ENCODE measurements at places on chromosomes 6 and 20.

DNA sequence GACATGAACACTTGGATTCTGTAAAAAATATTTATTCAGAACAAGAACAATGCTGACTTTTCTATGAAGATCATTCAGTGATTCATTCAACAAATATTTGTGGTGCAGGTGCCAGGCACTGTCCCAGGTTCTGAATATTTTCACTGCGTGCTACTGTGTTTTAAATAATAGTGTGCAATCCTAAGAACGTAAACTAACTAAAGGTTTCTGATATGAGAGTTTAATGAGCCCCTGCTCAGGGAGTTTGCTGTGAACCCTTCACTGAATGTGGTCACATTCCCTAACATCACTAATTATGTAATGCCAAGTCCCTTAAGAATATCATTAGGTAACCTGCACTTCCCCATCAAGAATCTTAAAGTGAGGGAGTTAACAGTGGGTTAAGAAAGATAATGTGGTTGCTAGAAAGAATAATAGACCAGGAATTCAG lies 1.7 kb upstream of the TMEM170B start:
- no peaks in the 10 kb centered on the region for H3K36me3 ChIP-seq
- no peak overlapping the region for H3K4me3 ChIP-seq
- no peak for DNase-seq
- no peak overlapping the region for H3K27ac ChIP-seq
- H3K27me3 ChIP-seq: no peaks in the 10 kb centered on the region

DNA sequence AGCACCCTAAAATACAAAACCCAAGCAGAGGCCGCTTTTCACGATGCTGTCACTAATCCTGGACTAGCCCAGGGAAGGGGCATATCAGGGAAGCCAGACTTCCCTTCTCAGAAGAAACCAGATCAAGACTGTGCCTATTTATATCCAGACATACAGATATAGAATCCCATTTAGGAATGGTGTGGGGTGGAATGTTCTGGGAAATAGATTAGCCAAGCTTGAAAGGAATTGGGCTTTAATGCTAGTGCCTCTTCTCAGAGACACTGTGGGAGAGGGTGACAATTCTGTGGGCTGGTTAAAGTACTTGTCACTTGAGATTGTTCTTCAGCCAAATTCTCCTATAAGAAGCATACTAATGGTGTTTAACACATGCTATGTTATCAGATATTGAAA lies 45.5 kb downstream of the SNAP25 start:
- no peaks in the 10 kb centered on the region for H3K27me3 ChIP-seq
- H3K4me1 ChIP-seq: no peaks in the 10 kb centered on the region
- H3K4me3 ChIP-seq: no peak overlapping the region
- H3K27ac ChIP-seq: no peak overlapping the region

- no peak overlapping the region for H3K27ac ChIP-seq
- no peak for DNase-seq
- peaks cover 28% of the 10 kb centered on the region for H3K36me3 ChIP-seq
- peaks cover 8% of the 10 kb centered on the region for H3K4me1 ChIP-seq
Measured at GRCh38 chr6:152977556-152977955, 5.3 kb downstream of the FBXO5 start.

DNA sequence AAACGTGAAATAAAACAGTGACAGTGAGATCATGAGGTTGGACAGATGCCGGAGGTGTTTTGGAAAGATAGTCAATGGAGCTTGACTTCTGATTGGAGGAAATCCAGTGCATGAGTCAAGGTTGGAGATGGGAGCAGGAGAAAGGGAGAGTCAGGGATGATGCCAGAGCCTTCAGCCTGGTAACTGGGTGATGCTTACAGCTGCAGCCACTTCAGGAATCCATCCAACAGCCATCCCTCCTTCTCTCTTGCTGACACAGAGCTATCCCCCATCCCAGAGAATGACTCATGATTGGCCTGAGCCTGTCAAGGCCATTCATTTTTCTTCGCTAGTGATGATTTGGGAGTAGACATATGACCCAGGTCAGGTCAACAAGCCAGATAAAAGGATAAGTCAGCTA lies 112.8 kb downstream of the SAMD5 start:
- no peaks in the 10 kb centered on the region for H3K36me3 ChIP-seq
- H3K4me3 ChIP-seq: no peak overlapping the region
- DNase-seq: no peak
- no peaks in the 10 kb centered on the region for H3K4me1 ChIP-seq
- H3K27me3 ChIP-seq: no peaks in the 10 kb centered on the region
- H3K27ac ChIP-seq: no peak overlapping the region

DNA sequence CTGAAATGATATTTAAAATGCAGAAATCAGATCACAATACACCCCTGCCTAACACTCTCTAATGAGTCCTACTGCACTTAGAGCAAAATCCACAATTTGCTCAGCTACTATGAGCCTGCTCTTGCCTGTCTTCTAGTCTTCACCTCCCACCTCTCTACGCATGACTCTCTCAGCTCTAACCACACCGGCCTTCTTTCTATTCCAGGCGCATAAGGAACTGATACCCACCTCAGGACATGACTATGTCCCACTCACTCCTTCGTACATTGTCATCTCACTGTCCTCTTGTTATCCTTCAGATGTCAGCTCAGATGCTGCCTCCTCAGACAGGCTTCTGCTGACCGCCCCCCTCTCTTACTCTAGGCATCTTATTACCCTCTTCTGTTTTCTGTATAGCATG lies 201.0 kb upstream of the FLRT3 start:
- no peaks in the 10 kb centered on the region for H3K27me3 ChIP-seq
- H3K4me3 ChIP-seq: no peak overlapping the region
- H3K36me3 ChIP-seq: no peaks in the 10 kb centered on the region
- no peak overlapping the region for H3K27ac ChIP-seq
- no peaks in the 10 kb centered on the region for H3K4me1 ChIP-seq

GRCh38 chr20:45404438-45404837 lies 3.7 kb upstream of the DBNDD2 start:
- H3K27ac ChIP-seq: peak overlapping the region; percentile 99
- no peaks in the 10 kb centered on the region for H3K4me1 ChIP-seq
- no peak for DNase-seq
- no peaks in the 10 kb centered on the region for H3K27me3 ChIP-seq
- peaks cover 7% of the 10 kb centered on the region for H3K36me3 ChIP-seq

GRCh38 chr20:31675828-31676608 lies 38.3 kb downstream of the COX4I2 start:
- peaks cover 69% of the 10 kb centered on the region for H3K4me1 ChIP-seq
- peak overlapping the region; percentile 97 for H3K27ac ChIP-seq
- no peaks in the 10 kb centered on the region for H3K27me3 ChIP-seq
- peaks cover 8% of the 10 kb centered on the region for H3K36me3 ChIP-seq

GRCh38 chr20:59223182-59223601 lies 59.6 kb downstream of the ZNF831 start:
- no peak overlapping the region for H3K27ac ChIP-seq
- H3K36me3 ChIP-seq: no peaks in the 10 kb centered on the region
- H3K4me1 ChIP-seq: no peaks in the 10 kb centered on the region
- no peak for DNase-seq

DNA sequence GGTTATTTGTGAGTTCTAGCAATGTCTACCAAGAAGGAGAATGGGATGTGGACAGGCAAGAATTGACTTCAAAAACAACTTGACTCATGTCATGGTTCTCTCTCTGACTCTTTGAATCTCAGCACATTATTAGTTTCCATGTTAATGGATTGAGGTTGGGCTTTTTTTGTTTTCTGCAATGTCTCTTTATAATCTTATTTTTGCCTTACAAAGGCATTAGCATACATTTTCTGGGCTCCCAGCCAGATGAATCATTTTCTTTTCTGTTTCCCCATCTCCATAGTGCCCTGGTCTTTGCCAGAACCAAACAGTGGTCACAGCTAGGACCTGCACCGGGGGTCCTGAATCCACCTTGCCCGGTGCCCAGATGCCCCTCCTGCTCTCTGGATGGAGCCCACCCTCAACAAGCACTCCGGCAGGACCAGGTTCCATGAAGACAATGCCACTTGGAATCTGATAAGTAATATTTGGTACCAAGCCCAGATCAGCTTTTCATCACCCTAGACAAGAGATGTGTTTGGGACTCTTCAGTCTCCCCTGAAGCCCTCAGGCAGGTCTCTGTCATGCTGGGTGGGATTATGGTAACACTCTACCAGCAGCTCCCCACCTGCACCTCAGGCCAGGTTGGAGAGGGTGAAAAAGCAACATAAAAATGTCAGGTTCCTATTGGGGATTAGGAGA lies 266.7 kb upstream of the SULF2 start:
- no peaks in the 10 kb centered on the region for H3K36me3 ChIP-seq
- no peaks in the 10 kb centered on the region for H3K27me3 ChIP-seq
- no peak overlapping the region for H3K4me3 ChIP-seq
- no peaks in the 10 kb centered on the region for H3K4me1 ChIP-seq
- no peak overlapping the region for H3K27ac ChIP-seq
- no peak for DNase-seq

DNA sequence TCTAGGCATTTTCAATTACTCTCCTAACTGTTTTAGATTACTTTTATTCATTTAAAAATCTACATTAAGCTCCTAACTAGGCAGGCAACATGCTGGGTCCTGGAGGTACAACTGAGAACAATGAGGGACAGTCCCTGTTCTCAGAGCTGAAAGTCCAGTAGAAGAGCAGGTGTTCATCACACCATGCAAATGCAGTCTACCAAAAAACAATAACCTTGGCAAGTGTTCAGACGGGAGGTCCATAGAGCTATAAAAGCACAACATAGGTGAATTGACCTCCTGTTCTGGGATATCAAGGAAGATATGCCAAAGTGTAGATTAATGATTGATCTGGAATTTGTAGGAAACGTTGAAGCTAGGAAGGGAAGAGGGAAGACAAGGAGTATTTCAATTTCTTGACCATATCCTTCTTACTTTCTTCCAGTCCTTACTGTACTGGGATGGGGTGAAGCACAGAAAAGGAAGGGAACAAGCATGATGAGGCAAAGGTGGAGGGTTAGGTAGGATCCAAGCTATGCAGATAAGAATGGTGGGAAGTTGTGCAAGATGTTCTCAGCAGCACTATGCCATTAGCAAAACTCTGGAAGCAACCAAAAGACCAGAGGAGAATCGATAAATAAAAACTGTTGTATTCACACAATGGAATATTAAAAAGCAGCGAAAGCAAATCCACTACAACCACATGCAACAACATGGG lies 485.7 kb upstream of the JARID2 start:
- H3K4me1 ChIP-seq: no peaks in the 10 kb centered on the region
- H3K27me3 ChIP-seq: no peaks in the 10 kb centered on the region
- no peak overlapping the region for H3K27ac ChIP-seq

DNA sequence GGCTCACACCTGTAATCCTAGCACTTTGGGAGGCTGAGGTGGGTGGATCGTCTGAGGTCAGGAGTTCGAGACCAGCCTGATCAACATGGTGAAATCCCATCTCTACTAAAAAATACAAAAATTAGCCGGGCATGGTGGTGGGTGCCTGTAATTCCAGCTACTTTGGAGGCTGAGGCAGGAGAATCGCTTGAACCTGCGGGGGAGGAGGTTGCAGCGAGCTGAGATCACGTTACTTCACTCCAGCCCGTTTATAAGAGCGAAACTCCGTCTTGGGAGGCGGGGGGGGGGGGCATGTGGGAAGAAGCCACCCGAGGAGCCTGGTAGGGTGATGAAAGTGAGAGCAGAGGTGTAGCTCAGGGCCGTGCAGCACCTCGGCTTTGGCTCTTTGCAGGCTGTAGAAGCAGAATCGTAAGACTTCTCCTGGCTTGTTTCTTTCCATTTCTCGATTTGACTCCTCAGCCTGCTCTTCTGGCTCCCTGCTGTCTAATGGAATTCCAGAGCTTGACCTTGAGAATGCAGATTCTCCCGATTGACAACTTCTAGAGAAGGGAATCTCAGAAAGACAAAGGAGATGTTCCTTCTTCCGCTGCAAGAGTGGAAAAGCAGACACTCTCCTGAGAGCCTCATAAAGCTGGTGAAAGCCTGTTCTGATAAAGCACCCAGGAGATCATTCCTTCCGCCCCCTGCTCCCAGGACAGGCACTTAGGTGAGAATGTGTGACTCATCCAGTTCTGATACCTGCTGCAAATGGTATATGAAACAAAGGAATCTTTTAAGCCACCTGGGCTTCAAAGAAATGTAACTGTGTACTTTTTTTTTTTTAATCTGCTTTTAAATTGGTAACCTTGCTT lies 26.0 kb upstream of the PPP1R16B start:
- H3K36me3 ChIP-seq: peaks cover 12% of the 10 kb centered on the region
- DNase-seq: no peak
- no peak overlapping the region for H3K4me3 ChIP-seq
- H3K27me3 ChIP-seq: no peaks in the 10 kb centered on the region
- no peaks in the 10 kb centered on the region for H3K4me1 ChIP-seq

DNA sequence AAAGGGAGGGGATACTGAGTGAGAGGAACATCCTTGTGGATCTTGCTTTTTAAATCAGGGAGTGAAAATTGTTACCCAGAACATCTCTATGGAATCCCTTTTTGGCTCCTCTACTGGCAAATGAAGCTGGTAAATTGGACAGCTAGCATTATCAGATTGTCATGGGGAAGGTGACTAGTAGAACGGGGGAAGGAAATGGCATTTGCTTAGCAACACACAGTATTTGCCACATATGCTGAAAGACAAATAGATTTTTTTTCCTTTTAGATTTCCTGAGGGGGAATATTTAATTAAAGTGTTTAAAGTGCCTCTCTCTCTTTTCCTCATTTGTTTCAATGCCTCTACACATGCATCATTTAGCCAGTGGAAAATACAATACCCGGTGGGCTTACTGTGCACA lies 573.5 kb downstream of the BCKDHB start:
- no peak overlapping the region for H3K27ac ChIP-seq
- H3K27me3 ChIP-seq: no peaks in the 10 kb centered on the region
- no peak for DNase-seq
- no peaks in the 10 kb centered on the region for H3K4me1 ChIP-seq

- H3K4me1 ChIP-seq: no peaks in the 10 kb centered on the region
- no peak for DNase-seq
- H3K27me3 ChIP-seq: no peaks in the 10 kb centered on the region
- H3K27ac ChIP-seq: no peak overlapping the region
Measured at GRCh38 chr6:110461376-110461775, 15.0 kb downstream of the SLC22A16 start.

DNA sequence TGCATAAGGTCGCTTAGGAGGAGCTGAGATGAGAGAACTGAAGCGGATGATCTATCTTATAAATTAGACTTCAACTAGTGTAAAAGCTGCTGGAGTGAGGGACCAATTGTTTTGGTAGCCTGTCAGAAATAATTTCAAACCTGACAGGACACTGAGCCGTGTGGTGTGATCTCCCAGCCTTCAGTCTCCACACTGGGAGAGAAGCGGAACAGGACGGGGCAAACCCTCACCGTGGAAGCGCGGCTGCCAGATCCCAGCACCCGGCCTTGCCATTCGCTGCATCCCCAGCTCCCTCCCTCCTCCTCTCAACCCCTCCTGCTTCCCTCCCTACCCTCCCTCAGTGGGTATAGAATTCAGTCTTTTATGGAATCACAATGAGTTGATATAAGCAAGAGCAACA lies 900.1 kb upstream of the SLC35B3 start:
- H3K27me3 ChIP-seq: no peaks in the 10 kb centered on the region
- no peak overlapping the region for H3K27ac ChIP-seq
- DNase-seq: no peak
- H3K36me3 ChIP-seq: no peaks in the 10 kb centered on the region
- no peaks in the 10 kb centered on the region for H3K4me1 ChIP-seq

- no peak for DNase-seq
- H3K36me3 ChIP-seq: no peaks in the 10 kb centered on the region
- H3K27me3 ChIP-seq: no peaks in the 10 kb centered on the region
- H3K4me3 ChIP-seq: no peak overlapping the region
- no peak overlapping the region for H3K27ac ChIP-seq
- peaks cover 29% of the 10 kb centered on the region for H3K4me1 ChIP-seq
Measured at GRCh38 chr20:4017051-4017712, 1.8 kb upstream of the RNF24 start.

- H3K27me3 ChIP-seq: no peaks in the 10 kb centered on the region
- no peak overlapping the region for H3K4me3 ChIP-seq
- no peaks in the 10 kb centered on the region for H3K4me1 ChIP-seq
- H3K36me3 ChIP-seq: no peaks in the 10 kb centered on the region
- no peak overlapping the region for H3K27ac ChIP-seq
Measured at GRCh38 chr6:6533176-6533575, 55.3 kb upstream of the LY86 start.

Data from tibial artery (tissue), 4 donors.